ENCODE measurements at places on chromosomes 2 and 18.

DNA sequence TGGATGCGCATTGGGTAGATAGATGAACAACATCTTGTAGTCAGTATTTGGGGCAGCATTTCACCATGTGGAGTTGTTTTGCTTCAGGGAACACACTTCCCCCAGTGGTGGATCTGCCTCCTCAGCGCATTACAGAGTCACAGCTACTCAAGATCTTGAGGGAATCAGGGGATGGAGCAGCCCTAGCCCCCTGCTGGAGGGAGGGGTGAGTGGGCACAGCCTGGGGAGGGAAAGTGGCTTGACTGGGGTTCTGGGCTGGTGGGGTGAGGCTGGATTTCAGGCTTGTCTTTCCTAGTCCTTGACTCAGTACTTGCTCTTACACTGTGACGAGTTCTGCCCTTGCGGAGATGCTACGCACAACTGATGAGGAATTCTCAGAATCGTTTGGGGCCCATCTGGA, 271.0 kb upstream of the HS6ST1 start:
- DNase-seq: no peak

DNA sequence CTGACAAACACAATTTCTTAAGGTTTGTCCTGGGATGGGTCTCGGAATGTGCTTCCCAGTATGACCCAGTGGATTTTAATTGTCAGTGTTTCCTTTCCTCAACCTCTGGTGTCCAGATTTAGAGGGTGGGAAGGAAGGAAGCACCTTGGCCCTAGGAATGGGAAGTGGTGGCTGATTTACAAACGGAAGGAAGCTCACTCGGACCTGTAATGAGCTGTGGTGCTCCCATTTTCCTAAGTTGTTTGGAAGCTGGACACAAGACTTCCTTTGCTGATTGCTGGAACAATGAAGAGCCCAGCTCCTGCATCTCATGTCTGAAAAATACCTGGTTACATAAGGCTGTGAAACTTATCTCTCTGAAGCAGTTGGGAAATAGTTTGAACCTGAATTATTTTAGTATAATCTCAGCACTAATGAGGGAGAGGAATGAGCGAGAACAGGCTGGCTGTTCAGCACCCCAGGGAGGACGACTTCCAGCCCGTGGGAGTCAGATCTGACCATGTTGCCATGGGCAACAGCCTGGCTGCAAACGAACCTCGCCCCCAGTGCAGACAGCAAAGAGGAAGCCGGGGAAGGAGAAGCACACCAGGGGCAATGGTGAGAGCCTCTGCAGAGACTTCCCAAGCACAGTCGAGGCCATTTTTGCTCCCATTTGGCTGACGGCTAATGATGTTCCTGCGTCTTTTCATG, 74.4 kb upstream of the ASB18 start:
- peak; percentile 16 for DNase-seq

DNA sequence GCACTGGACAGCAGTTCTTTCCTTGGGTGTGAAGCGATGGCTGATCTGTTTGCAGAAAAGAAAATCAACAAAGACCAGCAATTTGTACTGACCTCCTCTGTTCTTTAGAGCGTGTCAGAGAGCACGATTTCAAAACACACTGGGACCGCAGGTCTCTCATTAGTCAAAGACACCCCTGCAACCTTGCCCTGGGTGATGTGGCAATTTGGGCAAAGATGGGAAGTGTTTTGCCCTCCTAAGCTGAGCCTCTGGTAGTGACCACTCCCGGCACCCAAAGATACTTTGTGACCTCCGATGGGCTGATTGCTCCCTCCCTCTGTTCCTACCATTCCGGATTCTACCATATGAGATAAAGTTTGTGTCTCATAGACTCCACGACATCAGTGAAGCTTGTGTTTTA, 18.2 kb upstream of the CLIP4 start:
- no peak for DNase-seq

GRCh38 chr2:176680916-176681516, 411.8 kb downstream of the MTX2 start:
- peak; percentile 74 for DNase-seq

GRCh38 chr2:70698847-70699246, 69.2 kb downstream of the ADD2 start:
- DNase-seq: peak; percentile 77
